ENCODE measurements at places on chromosomes 6 and 20. TPM values are rescaled to one million over a fixed set of nuclear protein-coding genes. Genes with fewer than 3 reads are reported as not detected.

TINAG gene
- 0.41 TPM for total RNA-seq

PSORS1C2 gene
- not detected for total RNA-seq

ENPP4 gene
- 37.1 TPM for total RNA-seq

PFDN4 gene
- 234 TPM for total RNA-seq

RBBP8NL gene
- total RNA-seq, result not detected

SAMD5 gene
- 11.8 TPM for total RNA-seq

DNA sequence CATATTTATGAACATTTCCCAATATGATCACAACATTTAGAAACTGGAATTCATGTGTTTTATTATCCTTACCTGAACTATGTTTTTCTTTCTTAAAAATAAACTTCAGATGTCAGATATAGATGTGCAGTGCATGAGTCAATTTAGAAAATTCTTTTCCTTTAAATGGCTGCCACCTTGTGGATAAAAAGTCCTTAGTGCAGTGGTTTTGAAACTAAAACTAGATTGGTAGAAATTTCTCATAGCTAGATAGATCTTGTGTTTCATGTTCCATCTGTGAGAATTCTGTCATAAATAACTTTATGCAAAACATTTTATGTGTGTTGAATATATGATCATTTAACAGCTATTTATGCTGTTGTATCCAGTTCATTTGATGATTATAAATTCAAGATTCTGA, 134.9 kb downstream of the KLHL32 start:
- DNase-seq, result peak; percentile 59

DNA sequence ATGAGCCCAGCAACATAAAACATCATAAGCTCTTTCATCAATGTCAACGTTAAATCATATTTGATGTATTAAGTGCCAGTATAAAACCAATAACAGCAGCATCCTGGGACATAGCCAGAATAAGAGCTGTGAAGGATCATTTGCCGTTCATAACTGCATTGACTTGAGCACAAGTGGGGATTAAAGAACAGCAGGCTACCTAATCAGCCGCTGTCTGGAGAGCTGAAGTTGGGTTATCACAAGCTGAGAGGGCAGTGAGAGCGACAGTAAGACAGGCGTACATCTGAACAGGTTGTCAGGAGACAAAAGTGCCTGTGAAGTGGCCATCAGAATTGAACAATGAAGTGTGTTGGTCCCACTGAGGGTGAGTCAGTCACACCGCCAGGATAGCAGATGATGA, 269.6 kb downstream of the GRIK2 start:
- no peak for DNase-seq

- DNase-seq, result no peak
Measured at GRCh38 chr6:154320181-154320580, 36.4 kb downstream of the IPCEF1 start.

- peak; percentile 46 for DNase-seq
Measured at GRCh38 chr6:37783025-37783855, 36.3 kb upstream of the ZFAND3 start.

GRCh38 chr6:40077736-40078135, 143.5 kb upstream of the MOCS1 start:
- no peak for DNase-seq

- no peak for DNase-seq
Measured at GRCh38 chr6:1473166-1473565, 83.8 kb downstream of the FOXF2 start.

- no peak for DNase-seq
Measured at GRCh38 chr6:111605100-111605751, 452 bp downstream of the TRAF3IP2 start.

DNA sequence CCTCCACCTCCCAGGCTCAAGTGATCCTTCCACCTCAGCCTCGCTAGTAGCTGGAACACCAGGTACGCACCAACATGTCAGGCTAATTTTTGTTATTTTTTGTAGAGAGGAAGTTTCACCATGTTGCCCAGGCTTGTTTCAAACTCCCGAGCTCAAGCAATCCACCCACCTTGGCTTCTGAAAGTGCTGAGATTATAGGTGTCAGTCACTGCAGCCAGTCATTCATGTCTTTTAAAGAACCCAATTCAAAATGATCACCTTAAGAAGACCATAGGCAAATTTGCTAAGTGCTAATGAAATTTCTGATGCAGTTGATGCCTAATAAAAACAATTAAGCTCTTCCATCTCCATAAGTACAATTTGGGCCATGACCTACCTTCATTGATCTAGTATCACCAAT, 2.6 kb upstream of the VNN2 start:
- DNase-seq, result no peak

- no peak for DNase-seq
Measured at GRCh38 chr6:91437315-91437729, 850.5 kb upstream of the MAP3K7 start.

DNA sequence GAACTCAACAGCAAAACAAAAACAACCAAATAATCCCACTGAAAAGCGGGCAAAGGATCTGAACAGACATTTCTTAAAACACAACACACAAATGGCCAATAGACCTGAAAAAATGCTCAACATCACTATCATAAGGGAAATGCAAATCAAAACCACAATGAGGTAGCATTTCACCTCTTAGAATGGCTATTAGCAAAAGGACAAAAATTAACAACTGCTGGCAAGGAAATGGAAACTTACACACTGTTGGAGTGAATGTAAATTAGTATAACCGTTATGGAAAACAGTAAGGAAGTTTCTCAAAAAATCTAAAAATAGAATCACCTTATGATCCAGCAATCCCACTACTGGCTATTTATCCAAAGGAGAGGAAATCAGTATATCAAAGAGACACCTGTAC, 20.9 kb downstream of the FAM8A1 start:
- DNase-seq, result no peak

GRCh38 chr6:71452697-71453370, 164.2 kb downstream of the OGFRL1 start:
- DNase-seq, result no peak
